Cardiac muscle cell (in vitro differentiated cells and primary cell): ENCODE measurements at places on chromosomes 3 and 15. TPM values are rescaled to one million over a fixed set of nuclear protein-coding genes. Genes with fewer than 3 reads are reported as not detected.
A peak's percentile ranks its signal among the peaks of the same experiment; 100 is the strongest.

Gene CYP8B1
- total RNA-seq: not detected in 2 replicates

Gene NGLY1
- 43.0 and 43.4 TPM in 2 replicates for total RNA-seq

Gene RASL12
- 7.0 and 38.2 TPM in 2 replicates for total RNA-seq

Gene ACP3
- 26.8 and 35.6 TPM in 2 replicates for total RNA-seq

GRCh38 chr3:50369012-50369670, 9.8 kb upstream of the TMEM115 start:
- H3K36me3 ChIP-seq: no peaks in the 10 kb centered on the region
- DNase-seq: no peak
- no peak overlapping the region for H3K4me3 ChIP-seq
- no peak overlapping the region for H3K27ac ChIP-seq

GRCh38 chr3:140584549-140584948, 93.3 kb upstream of the TRIM42 start:
- no peaks in the 10 kb centered on the region for H3K27me3 ChIP-seq
- H3K4me3 ChIP-seq: no peak overlapping the region
- no peaks in the 10 kb centered on the region for H3K36me3 ChIP-seq
- no peak overlapping the region for H3K27ac ChIP-seq
- no peaks in the 10 kb centered on the region for H3K4me1 ChIP-seq
- DNase-seq: no peak

- H3K27me3 ChIP-seq: no peaks in the 10 kb centered on the region
- H3K4me3 ChIP-seq: no peak overlapping the region
- H3K36me3 ChIP-seq: no peaks in the 10 kb centered on the region
Observed at GRCh38 chr3:190167936-190168680, 47.4 kb upstream of the P3H2 start.

- H3K27ac ChIP-seq: no peak within 1 kb of the TSS
- no peaks in the 10 kb centered on the region for H3K27me3 ChIP-seq
- DNase-seq: peak; percentile 97
- H3K4me3 ChIP-seq: peak within 1 kb of the TSS; percentile 84
- no peaks in the 10 kb centered on the region for H3K4me1 ChIP-seq
Observed at GRCh38 chr3:146250449-146251382, at the start of gene PLSCR4. TSS of gene PLSCR4 (minus strand) at chr3:146251105. CDS start at chr3:146222071, 29,034 bp downstream.

- no peaks in the 10 kb centered on the region for H3K36me3 ChIP-seq
- H3K27ac ChIP-seq: no peak overlapping the region
- no peaks in the 10 kb centered on the region for H3K4me1 ChIP-seq
- no peak for DNase-seq
Observed at GRCh38 chr15:87680208-87680607, 576.3 kb downstream of the NTRK3 start.

DNA sequence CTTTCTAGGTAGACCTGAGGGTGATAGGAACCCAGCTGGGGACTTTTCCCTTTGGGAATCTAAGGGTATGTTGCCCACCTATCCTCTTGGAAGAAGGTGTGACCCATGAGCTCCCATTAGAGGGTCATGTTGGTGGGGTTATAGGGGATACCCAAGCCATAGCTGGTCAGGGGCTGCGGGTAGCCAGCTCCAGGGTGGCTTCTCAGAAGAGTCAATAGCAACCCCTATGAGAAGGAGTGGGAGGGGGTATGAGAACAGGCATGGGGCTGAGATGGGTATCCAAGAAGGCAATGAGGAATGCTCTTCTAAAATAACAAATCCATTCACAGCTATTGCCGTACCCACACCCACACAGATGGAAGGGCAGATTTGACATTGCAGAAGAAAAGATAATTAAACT, 217.8 kb downstream of the UACA start:
- H3K4me1 ChIP-seq: no peaks in the 10 kb centered on the region
- DNase-seq: no peak
- H3K27me3 ChIP-seq: no peaks in the 10 kb centered on the region
- no peaks in the 10 kb centered on the region for H3K36me3 ChIP-seq
- no peak overlapping the region for H3K4me3 ChIP-seq

- no peak overlapping the region for H3K27ac ChIP-seq
- H3K36me3 ChIP-seq: peaks cover 6% of the 10 kb centered on the region
- H3K4me3 ChIP-seq: no peak overlapping the region
Observed at GRCh38 chr3:129824926-129825541, 68.5 kb downstream of the TMCC1 start.

DNA sequence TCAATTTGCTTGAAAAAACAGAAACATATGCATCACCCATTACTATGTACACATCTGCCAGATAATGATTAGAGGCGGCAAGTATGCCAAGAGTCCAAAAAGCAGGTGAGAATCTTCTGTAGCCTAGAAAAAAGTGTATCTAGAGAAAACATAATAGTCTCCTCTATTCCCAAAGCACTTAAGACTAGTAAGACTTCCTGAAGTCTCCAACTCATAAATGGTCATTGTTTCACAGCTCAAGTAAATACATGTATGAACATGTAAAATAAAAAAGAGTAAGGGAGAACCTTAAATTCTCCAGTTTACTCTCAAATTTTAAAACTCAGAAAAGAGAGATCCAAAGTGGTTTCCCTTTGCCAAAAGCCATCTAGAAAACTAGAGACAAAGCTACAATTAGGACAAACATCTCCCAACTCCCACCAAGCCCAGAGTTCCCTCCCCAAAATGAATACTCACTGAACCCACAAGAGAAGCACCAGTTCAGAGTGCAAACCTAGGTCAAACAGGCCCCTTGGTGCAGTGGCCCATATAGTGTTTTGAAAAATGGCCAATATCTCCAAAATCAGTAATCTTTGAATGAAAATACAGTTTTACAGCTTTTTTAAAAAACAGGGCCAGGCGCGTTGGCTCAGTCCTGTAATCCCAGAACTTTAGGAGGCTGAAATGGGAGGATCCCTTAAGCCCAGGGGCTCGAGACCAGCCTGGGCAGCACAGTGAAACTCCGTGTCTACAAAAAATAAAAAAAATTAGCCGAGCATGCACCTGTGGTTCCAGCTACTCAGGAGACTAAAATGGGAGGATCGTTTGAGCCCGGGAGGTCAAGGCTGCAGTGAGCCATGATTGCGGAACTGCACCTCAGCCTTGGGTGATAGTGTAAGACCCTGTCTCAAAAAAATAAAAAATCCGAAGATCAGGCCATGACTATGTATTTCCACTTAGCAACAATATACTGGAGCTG, 11.0 kb upstream of the MAP4 start:
- no peak overlapping the region for H3K27ac ChIP-seq
- DNase-seq: no peak
- no peaks in the 10 kb centered on the region for H3K27me3 ChIP-seq
- H3K36me3 ChIP-seq: no peaks in the 10 kb centered on the region
- H3K4me1 ChIP-seq: peaks cover 12% of the 10 kb centered on the region

DNA sequence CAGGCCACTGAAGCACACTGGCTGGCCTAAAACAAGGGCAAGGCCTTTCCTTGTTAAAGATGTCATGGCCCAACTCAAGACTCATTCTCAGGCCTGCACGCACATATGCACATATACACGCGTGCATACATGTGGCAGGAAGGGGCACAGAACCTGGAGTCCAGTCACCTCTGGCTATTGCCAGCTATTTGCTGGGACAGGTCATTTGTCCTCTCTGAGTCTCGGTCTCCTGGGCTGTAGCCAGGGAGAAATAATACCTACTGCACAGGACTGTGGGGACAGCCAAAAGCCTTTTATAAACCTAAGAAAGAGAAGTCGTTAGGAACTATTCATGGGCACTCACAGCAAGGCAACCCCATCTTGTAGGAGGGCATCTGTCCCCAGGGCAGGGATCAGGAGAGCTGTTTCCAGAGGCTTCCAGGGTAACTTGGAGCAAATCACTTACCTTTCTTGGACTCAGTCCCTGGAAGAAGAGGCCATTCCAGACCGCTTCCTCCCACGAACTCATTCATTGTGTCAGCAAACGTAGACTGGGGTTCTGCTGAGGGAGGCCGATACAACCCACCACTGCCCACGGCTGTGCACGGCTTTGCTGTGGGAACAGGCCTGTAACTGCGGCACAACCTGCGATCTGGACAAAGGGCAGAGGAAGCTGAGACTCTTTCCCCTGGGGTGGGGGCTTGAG, 41.1 kb upstream of the RHO start:
- no peaks in the 10 kb centered on the region for H3K27me3 ChIP-seq
- H3K36me3 ChIP-seq: no peaks in the 10 kb centered on the region
- peak overlapping the region; percentile 85 for H3K27ac ChIP-seq

- H3K36me3 ChIP-seq: no peaks in the 10 kb centered on the region
- H3K4me1 ChIP-seq: no peaks in the 10 kb centered on the region
- no peak overlapping the region for H3K27ac ChIP-seq
- H3K4me3 ChIP-seq: no peak overlapping the region
Observed at GRCh38 chr3:160069986-160070385, 81.4 kb downstream of the IL12A start.

GRCh38 chr15:77659350-77660321, 26.9 kb upstream of the LINGO1 start:
- peak; percentile 81 for DNase-seq
- H3K27me3 ChIP-seq: no peaks in the 10 kb centered on the region
- no peak overlapping the region for H3K27ac ChIP-seq
- no peak overlapping the region for H3K4me3 ChIP-seq
- peaks cover 3% of the 10 kb centered on the region for H3K4me1 ChIP-seq
